Cerebellum (tissue), 4 donors: ENCODE measurements at places on chromosomes 3 and 15.

DNA sequence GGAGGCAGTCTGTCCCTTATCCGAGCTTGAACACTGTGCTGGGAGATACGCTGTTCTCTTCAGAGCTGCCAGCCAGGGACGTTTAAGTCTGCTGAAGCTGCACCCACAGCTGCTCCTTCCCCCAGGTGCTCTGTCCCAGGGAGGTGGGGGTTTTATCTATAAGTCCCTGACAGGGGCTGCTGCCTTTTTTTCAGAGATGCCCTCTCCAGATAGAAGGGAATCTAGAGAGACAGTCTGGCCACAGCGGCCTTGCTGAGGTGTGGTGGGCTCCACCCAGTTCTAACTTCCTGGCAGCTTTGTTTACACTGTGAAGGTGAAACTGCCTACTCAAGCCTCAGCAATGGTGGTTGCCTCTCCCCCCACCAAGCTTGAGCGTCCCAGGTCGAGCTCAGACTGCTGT lies 319.9 kb upstream of the GRM7 start:
- DNase-seq: no peak

DNA sequence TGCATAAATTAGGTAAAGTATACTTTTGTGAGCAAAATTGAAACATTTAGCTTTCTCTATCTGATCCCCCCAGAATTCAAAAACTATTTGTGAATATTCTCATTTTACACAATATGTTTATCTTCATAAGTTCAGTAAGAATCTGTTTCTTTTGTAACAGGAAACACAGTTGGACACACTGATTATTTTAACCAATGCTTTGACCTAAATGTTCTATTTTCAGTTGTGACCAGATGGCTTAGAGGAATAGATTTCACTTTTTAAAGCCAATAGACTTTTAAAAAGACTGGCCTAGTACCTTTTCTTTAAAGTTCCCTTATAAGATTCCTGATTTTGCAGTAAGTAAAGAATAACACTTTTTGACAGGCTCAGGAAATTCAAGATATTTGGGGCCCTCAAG lies 74.0 kb upstream of the STRIT1 start:
- no peak for DNase-seq

DNA sequence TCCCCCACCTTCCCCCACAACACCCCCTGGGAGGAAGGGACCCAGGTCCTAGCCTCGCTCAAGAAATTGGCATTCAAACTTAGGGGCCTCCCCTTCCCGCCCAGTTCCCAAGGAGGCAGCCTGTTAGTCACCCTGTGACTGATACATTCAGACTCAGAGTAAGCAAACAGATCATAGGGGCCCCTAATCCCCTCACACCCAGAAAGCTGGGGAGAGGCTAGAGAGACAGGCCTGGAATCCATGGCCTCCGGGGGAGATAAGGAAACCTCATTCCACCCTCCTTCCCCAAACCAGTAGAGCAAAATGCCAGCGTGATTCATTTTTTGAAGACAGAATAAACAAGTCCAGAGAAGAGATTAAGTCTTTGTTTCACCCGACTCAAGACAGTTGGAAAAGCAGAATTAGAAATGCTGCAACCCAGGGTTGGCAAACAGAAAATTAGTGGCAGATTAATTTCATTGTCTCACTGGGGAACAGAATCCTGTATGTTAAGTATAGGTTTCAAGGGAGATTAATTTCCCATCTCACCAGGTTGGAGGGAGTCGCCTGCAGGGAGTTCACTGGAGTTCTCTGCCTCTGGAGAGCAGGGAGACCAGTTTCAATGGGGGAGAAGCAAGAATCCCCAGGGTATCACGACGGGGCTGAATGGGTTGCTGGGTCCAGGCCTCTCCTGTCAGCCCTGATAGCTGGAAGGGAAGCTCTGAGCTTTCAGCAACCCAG lies 268.3 kb downstream of the UACA start:
- DNase-seq: no peak

GRCh38 chr3:163809540-163809993 lies 1268.7 kb downstream of the SI start:
- no peak for DNase-seq

DNA sequence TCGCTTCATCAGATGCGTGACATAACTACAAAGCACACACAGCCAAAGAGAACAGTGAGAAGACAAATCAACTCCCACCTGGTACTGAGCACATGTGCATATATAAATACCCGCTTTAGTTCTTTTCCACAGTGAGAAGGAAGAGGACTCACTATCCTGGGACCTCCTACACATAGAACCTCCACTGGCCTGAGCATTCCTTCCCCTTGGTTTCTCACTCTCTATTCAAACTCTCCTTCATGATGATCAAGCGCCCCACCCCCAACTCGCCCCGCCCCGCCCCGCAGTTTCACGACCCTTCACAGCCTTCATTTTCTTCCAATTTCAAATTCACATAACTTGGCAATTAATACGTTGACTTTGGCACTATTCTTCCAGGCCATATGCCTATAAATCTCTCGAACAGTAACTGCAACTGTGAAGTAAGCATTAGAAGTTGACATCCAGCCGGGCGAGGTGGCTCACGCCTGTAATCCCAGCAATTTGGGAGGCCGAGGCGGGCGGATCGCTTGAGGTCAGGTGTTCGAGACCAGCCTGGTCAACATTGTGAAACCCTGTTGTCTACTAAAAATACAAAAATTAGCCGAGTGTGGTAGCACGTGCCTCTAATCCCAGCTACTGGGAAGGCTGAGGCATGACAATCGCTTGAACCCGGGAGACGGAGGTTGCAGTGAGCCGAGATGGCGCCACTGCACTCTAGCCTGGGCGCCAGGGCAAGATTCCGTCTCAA lies 1.1 kb downstream of the RPS17 start:
- no peak for DNase-seq

DNA sequence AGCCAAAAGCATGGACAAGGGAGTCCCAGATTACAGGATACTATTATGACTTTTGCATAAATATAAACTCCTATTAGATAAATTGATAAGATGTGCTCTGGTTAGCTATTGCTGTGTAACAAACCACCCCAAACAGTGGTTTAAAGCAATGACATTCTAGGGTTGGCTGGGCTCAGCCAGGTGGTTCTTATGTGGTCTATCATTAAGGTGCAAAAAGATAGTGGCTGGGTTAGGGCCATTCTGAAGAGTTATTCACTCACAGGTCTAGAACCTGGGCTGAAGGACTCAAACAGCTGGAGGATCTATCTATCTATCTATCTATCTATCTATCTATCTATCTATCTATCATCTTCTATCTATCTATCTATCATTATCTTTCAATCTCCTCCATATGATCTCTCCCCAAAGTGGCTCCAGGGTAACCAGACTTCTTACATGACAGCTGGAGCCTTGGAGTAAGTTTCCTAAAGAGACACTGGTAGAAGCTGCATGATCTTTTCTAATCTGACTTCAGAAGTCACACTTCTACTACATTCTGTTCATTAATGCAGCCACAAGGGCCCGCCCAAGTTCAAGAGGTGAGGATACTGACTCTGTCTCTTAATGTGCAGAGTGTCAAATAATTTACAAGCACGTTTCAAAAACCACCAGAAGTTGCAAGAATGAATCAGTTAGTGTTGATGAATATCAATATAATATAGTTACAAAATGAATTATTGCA lies 74.9 kb upstream of the XCR1 start:
- DNase-seq: no peak

GRCh38 chr3:127835993-127836882 lies 13.9 kb upstream of the MGLL start:
- no peak for DNase-seq

GRCh38 chr15:78618490-78618934 lies 2.3 kb downstream of the CHRNA3 start:
- DNase-seq: peak; percentile 81

GRCh38 chr3:127532561-127533203 lies 57.9 kb downstream of the TPRA1 start:
- no peak for DNase-seq

DNA sequence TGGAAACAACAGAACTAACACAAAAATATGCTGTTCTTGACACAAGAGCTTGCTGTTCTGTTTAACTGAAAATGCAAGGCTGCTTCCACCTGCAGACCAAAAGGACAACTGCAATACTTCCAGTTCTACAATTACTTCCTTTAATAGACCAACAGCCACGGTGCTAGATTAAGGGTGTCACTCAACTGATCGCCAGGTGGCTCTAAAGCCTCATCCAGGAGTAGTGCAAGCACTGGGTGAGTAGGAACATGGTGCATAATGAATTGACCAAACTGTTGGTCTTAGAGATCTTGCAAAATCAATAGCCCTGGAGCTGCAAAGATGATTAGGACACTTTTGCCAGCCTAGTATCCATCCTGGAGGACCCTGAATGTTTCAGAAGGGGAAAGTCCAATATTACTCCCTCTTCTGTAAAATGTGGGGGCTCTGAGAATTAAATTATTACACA lies 3.6 kb upstream of the CLDN16 start:
- no peak for DNase-seq
